A549 (cell line): ENCODE measurements at places on chromosomes 1 and 21.

DNA sequence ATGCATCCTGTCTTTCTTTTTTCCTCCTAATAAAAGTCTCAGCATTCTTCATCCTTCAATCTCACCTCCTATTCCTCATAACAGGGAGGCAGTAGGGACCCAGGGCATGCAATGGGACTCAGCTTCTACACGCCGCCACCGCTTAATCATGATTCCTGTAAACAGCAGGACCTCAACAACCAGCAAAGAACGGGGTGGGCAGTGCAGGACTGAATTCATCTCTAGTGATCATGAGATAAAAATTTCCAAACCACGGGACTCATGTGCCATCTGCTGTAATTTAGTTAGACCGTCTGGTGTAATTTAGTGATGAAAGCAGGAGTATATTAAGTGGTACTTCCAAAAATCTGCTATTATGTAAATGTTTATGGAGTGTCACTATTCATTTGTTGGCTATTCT is 5.4 kb downstream of the PRAMEF12 start:
- no peak for DNase-seq

- no peak for DNase-seq
Measured at GRCh38 chr1:182348961-182349747, 42.4 kb downstream of the GLUL start.

- no peak for DNase-seq
Measured at GRCh38 chr1:184194236-184194635, 142.7 kb downstream of the TSEN15 start.

GRCh38 chr1:234564035-234565029 is 45.6 kb downstream of the IRF2BP2 start:
- peak; percentile 82 for DNase-seq

GRCh38 chr21:45997495-45998275 is 16.1 kb downstream of the COL6A1 start:
- no peak for DNase-seq

DNA sequence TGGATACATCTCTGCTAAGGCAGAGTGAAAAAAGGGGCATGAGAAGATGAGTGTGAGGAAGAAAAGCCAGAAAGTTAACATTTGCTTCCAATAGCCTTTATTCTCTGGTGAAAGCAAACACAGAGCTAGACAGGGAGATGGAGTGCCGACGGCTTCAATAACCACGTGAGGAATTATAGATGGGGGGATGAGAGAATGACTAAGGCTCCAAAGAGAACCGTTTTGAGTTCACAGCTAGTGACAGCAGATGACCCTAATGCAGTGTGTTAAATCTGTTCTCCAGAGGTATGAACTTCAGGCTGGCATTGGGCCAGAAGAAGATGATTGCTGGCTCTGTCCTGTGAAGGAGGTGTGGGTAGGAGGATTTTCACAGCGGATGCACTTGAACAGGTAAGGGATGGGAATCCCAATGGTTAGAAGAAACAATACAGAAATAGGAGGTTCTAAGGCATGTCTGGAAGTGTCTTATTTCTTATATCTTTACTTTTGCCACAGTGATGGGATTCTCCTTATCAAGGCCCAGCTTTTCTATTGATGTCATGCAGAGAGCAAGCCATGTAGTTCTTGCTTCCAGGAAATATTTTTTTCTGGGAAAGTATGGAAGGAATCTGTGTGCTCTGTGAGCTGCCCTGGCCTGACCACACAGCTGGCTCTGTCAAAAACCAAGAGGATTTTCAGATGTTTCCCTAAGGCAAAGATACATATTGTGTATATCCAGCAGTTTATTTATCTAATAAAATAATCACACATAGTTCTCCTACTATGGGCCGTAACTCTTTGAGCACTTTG is 573.8 kb downstream of the LTN1 start:
- DNase-seq = no peak

GRCh38 chr1:37656026-37656425 is 21.3 kb upstream of the RSPO1 start:
- no peak for DNase-seq

DNA sequence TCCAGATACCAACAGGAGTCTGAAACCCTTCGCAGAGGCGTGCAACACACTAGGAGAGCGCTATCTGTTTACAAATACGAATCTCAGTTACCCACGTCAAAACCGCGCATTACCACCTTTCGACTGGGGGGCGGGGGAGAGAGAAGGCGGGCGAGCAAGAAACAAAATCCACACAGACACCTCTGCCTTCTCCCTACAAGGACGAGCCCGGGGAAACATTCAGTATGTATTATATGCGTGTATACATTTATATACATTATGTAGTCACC is 722 bp downstream of the TUT4 start:
- peak; percentile 15 for DNase-seq

DNA sequence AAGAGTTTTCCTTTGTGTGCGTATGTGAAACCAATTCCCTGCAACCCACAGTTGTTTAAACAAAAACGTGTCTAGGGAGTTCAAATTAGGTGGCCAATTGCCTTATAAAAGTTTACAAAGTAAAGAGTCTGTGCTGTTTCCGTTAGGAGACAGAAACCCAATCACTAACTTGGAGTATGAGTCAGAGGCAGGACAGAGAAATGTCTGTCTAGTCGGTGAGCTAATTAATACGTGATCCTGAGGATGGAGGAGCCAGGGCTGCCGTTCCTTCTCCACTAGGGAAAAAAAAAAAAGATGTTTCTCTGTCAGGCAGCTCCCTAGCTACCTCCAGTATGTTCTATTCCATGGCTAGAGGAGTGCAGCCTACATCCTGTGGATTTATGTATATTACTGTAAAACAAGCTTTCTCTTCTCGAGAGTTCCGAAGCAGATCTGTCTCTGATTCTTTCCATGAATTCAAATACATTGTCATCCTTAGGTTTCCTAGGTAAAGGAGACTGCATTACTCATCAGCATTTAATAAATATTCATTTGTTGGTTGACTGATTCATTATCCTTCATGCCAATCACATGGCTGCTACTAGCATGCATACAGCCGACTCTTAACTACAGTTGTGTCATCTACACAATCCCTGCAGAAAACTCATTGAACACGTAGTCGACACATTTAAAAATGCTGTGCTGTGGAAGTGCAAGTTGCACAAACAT is 430.6 kb downstream of the KIF26B start:
- DNase-seq = peak; percentile 48
